ENCODE measurements at places on chromosomes 2 and 18. TPM values are rescaled to one million over a fixed set of nuclear protein-coding genes. Genes with fewer than 3 reads are reported as not detected.

TLX2 gene
- 0.23 TPM for polyA plus RNA-seq

ITM2C gene
- 891 TPM for polyA plus RNA-seq

PRSS56 gene
- polyA plus RNA-seq: not detected

KCNIP3 gene
- 16.5 TPM for polyA plus RNA-seq

STK25 gene
- 207 TPM for polyA plus RNA-seq

UPP2 gene
- 9.6 TPM for polyA plus RNA-seq

CHN1 gene
- 28.9 TPM for polyA plus RNA-seq

ADAM23 gene
- 6.1 TPM for polyA plus RNA-seq

TRAPPC8 gene
- polyA plus RNA-seq: 58.4 TPM

ANKRD23 gene
- 4.2 TPM for polyA plus RNA-seq

DNA sequence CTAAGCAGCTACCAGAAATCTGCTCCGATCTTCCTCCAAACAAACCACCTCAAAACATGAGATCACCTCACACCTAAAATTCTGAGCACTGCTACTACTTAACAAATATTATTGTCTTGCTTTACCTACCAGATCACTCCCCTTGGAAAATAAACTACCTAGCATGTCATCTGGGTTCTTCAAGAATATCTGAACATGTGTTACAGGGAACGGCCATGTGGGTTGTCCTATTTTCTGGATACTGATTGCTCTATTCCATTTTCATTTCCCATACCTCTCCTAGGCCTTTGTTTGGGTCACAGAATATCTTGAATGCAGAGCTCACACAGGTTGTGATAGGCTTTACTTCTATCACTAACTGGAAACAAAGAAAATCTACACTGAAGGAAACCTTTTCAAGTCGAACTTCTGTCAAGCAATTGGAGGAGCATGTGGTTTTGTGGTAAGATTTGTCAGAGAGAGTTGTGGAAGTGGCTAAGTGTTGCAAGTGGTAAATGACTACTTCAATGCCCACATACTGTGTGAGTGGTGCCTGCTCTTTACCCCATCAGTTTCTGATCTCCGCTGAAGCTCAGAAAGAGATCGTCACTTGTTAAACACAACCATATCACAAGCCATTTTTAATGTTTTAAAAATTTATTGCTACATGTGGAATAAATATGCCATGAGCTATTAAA is 739.1 kb upstream of the ZEB2 start:
- DNase-seq: no peak

DNA sequence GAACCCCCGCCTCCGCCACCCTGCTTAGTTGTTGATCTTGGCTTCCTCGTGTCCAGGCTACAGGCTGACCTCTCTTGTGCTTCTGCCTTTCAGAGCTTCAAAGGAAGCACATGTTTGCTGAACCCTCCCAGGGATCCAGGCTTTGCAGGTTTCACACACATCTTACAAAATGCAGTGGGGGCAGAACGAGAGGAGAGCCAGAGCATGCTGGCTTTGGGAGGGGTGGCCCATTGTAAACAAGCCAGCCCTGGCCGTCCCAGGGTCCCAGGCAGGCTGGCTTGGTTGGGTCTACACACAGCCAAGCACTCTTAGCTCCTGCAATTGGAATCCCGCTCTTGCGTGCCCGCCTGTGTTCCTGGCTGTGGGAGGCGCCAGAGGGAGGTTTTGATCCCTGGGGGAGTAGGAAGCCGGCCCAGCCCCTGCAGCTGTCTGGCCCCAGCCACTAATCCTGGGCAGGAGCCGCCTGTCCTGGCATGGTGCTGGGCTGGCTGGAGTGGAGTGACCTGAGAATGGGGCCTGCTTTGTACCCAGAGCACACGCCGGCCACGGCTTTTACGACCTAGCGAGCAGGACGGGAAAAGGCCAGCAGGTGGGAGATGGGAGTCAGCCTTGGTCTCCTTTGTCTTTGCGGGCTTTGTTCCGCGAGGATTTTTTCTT is 53.9 kb downstream of the SH3BP4 start:
- peak; percentile 39 for DNase-seq

GRCh38 chr18:43870626-43871025 is 593.3 kb upstream of the SYT4 start:
- DNase-seq: no peak

GRCh38 chr2:64035072-64035942 is 16.1 kb upstream of the VPS54 start:
- DNase-seq: no peak

DNA sequence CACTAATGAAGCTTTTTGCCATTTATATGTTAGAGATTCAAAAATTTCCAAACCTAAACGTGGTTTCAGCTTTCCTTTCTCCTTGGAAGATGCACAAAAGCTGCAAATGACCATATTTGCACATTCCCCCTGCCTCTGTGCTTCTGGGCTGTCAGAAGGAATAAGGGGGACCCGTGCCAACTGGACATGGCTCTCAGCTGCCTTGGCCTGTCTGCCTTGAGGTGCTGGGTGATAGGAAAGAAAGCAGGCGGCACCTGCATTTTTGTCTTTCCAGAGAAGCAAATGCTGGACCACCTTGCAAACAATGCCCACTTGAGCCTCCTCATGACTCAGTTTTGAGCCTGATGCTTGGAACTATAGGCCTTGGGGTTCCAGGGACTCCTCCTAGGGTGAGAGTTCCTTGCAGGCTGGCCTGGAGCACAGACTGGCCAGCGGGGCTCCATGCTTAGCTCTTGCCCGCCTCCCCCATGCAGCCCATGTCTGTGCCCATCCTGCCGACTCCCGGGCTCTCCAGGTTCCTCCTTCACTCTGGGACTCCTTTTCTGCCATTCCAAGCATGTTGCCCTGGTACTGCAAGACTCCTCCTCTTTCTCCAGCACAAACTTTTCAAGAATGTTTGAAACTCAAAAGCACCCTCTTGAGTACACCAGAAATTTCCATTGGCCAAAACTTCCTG is 109.0 kb upstream of the EPAS1 start:
- no peak for DNase-seq

- no peak for DNase-seq
Observed at GRCh38 chr18:75809151-75809925, 381.8 kb upstream of the SMIM21 start.

DNA sequence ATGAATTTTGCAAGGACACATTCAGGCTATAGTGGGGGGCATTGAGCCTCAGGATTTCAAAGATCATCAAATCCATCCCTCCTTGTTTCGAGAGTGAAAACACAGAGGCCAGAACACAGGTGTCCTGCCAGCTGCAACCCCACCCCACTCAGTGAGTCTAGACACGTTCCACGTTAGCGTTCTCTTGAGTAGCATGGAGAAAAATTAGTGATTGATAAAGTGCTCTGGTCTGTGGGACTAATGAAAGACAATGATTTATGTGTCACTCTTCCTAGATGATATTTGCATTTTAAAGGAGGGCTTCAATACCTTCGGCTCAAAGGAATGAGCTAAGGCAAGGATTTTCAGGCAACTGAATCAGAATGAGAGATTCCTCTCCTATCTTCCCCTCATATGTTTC is 43.8 kb downstream of the SLC4A3 start:
- DNase-seq: no peak

GRCh38 chr18:10454681-10455557 is 484 bp downstream of the APCDD1 start:
- no peak for DNase-seq

DNA sequence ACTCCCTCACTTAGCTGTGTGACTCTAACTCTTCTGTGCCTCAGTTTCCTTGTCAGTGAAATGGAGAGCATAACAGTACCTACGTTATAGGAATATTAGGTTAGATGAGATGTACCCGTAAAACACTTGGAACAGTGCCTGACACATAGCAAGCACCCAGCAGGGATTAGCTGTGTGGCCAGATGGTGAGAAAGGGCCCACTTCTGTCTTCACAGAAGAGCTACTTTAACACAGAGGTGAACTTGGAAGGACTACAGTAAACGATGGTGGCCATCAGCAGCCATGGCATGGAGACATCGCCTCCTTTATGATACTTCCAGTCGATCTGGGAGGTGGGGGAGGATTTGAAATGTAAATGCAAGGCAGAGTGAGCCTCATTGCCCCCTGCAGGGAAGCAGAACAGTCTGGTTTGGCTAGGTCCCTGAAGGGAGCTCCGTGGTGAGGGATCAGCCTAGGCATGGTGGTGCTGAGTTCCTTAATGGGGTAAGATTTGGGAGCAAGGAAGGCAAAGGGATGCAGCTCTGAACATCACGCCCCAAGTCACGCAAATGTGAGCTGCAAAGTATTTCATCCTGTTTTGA is 101.7 kb upstream of the ALPP start:
- DNase-seq: no peak

DNA sequence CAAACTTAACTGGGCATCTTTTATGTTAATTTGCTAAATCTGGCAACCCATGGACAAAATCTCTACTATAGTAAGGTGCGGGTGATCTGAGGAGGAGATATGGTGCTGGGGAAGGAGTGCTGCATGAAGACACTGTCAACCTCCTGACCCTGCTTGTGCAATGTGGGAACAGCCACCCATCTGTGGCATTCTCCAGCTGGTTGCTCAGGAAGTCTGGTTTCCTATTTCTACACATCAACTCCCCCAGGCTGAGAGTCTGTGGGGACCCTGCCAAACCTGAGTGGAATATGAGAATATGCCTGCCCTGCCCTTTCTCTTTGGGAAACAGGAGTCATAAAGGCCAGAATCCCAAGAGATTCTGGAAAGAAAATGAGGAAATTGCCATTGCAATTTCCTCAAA is 60.1 kb upstream of the PAX3 start:
- DNase-seq: peak; percentile 30

DNA sequence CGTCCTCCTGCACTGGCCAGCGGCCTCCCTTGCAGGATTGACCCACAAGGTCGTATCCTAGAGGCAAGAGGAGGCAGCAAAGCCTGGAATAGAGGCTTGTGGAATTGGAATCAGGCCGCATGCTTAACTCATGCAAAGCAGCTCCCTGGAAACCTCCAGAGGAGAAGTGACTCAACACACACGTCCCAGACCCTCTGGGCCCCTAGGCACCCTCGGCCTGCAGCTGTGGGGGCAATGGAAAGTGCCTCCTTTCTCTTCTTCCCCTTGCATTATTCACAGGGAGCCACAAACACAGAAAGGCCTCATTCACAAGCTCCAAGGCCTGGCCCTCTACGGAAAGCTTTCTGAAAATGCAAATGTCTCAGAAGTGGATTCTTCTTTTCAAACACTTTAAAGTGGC is 19.6 kb downstream of the SPATA3 start:
- DNase-seq: no peak

DNA sequence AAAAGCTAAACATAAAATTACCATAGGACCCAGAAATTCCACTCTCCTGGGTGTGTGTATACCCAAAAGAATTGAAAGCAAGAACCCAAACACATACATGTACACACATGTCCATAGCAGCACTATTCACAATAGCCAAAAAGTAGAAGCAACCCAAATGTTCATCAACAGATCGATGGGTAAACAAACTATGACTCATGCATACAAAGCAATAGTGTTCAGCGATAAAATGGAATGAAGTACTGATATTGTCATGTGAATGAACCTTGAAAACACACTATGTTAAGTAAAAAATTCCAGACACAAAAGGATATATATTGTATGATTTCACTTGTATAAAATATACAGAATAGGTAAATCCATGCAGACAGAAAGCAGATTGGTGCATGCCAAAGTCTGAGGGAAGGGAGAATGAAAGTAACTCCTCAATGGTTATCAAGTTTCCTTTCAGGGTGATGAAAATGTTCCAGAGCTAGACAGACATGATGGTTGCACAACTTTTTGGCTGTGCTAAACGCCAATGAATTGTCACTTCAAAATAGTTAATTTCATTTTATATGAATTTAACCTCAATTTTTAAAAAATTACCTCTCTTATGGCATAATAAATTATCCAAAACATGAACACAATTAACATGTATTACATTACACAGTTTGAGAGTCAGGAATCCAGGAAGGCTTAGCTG is 35.5 kb downstream of the GKN2 start:
- no peak for DNase-seq

DNA sequence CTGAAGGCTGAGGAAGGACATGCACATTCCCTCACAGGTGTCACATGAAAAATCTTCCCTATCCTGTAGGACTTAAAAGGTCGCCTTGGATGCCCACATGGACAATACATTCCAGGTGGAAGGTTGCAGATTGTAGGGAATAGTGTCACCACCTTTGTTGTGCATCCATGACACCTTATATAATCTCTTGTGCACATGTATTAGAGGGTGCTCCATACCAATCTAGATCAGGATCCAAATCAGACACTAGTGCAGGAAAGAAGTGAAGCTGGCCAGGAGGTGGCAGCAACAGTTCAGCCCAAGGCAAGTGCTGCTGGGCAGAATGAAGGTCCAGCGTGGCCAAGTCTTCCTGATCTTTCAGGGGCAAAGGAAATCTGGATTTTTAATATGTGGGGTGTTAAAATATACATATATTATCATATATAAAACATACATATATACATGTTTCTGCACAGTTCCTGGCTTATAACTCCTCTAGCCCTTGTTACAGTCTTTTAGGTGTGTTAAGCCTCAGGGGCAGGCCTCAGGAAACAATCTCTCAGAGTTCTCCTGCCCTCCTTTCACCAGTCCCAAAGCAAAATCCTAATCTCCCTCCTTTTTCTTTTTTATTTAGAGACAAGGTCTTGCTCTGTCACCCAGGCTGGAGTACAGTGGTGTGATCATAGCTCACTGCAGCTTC is 16.6 kb downstream of the NIF3L1 start:
- peak; percentile 35 for DNase-seq

GRCh38 chr2:100397118-100397860 is 20.2 kb downstream of the CHST10 start:
- no peak for DNase-seq
